Activated CD4-positive, alpha-beta T cell treated with anti-CD3 and anti-CD28 coated beads for 1 hour (primary cell): ENCODE measurements at places on chromosomes 1 and 21.
A peak's percentile ranks its signal among the peaks of the same experiment; 100 is the strongest.

GRCh38 chr1:13708380-13708982 is 8.5 kb downstream of the PRDM2 start:
- DNase-seq: no peak

GRCh38 chr1:109383854-109384253 is 13.9 kb downstream of the SORT1 start:
- DNase-seq: no peak

- DNase-seq: no peak
Measured at GRCh38 chr1:218480588-218481099, 135.5 kb downstream of the TGFB2 start.

- DNase-seq: peak; percentile 72
Measured at GRCh38 chr1:206784471-206784903, 12.2 kb upstream of the IL10 start.

DNA sequence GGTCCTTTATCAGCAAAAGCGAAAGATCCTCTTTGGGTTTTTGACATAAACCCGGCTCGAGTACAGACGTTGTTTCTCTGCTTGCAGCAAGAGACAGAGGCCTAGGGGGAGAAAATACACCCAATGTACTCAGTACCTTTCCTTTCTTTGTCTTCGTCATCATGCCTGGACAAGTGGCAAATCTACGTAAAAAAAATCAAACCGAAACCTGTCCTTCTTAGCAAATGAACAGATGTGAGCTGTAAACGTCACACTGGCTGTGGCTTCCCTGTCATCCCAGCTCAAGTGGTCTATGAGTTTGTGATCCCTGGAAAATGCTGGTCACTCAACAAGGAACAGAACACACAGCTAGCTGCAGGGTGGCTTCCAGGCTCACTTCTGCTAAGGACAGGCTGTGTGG is 39.9 kb downstream of the STPG1 start:
- no peak for DNase-seq

DNA sequence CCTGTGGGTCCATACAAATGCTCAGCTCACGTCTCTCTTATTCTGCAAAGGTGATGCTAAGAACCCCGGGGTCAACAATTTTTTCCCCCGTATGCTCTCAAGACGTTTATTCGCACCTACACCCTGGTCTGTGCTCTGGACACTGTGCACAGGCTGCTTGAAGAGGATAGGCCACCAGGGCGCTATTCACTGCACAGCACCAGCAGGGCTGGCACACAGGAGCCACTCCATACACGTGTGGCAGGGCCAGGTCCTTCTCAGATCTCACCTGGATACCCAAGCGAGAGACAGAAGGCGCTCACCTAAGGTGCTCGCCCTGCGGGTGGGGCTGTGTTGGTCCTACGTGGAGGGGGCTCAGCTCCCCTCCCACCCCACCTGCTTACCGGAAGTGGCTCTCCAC is 16.7 kb downstream of the TMEM63A start:
- DNase-seq: no peak

- no peak for DNase-seq
Measured at GRCh38 chr1:214547747-214548146, 3.7 kb downstream of the PTPN14 start.

DNA sequence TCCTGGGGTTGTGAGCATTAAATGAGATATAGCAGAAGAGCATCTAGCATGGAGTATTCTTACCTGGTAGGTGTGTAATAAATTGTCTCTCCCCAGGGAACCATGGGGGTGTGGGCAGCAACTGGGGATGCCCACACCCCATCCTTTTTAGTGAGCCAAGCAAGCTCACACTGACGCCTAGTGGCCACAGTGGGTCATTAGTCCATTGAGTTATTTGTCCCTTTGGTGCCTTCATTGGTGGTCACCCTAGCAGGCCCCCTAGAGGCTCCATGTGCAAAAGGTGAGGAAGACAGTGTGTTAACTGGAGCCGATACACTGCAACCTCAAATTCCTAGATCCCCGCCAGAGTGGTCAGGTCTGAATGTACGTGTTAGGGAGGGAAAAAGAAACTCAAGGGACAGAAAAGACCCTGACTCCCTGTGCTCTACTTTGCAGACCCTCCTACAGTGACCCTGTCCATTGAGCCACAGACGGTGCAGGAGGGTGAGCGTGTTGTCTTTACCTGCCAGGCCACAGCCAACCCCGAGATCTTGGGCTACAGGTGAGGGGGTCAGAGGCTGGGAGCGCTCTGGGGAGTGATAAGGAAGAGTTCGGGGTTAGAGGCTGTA is 93.3 kb upstream of the CD1D start:
- no peak for DNase-seq

DNA sequence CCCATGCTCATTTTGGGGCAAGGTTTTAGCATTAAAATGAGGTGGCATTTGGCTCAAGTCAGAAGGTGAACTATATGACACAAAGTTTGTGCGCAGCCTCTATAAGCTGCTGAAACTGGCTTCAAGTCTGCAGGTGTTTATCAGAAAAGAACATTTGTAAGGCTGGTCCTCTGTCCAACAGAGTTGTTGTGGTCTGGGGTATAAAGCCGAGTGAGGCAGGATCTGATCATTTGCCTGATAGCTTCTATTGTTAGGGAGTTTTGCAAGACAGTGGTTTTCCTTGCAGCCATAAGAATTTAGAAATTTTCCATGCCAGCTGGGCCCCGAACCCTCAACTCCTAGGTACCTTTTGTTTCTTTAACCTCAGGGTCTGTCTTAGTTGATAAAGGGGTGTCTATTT is 130.8 kb downstream of the PGBD5 start:
- DNase-seq: no peak

- DNase-seq: peak; percentile 38
Measured at GRCh38 chr1:38527373-38527966, 332.1 kb downstream of the RRAGC start.

DNA sequence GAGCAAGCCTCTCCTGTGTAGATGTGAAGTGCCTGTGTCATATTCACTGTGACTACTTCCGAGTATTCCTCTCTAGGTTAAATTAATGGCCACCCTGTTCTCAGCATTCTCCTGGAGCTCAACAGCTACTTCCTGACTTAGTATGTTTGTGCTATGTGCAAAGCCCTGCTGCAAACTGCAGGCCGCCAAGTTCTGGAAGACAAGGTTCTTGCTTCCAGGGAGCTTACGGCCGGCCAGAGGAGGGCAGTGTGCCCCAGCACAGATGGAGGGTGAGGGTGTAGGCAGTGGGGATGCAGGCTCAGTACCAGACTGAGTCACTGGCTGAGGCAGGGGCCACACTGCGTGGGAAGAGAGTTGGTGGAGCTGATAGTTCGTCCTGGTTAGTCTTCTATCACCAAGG is 43.2 kb downstream of the ELK4 start:
- no peak for DNase-seq

GRCh38 chr1:205488074-205488723 is 16.3 kb upstream of the CDK18 start:
- DNase-seq: no peak

GRCh38 chr1:66384258-66384921 is 149.6 kb upstream of the SGIP1 start:
- DNase-seq: no peak

- no peak for DNase-seq
Measured at GRCh38 chr1:61089741-61090140, 7.4 kb downstream of the NFIA start.

- no peak for DNase-seq
Measured at GRCh38 chr1:181033128-181033798, 520 bp upstream of the MR1 start.

- no peak for DNase-seq
Measured at GRCh38 chr1:201628490-201628889, 89.6 kb downstream of the NAV1 start.

GRCh38 chr1:231359113-231359512 is 21.0 kb downstream of the SPRTN start:
- no peak for DNase-seq

GRCh38 chr1:24109686-24110475 is 2.1 kb downstream of the MYOM3 start:
- DNase-seq: no peak

GRCh38 chr1:175150596-175151319 is 41.8 kb downstream of the KIAA0040 start:
- DNase-seq: no peak

DNA sequence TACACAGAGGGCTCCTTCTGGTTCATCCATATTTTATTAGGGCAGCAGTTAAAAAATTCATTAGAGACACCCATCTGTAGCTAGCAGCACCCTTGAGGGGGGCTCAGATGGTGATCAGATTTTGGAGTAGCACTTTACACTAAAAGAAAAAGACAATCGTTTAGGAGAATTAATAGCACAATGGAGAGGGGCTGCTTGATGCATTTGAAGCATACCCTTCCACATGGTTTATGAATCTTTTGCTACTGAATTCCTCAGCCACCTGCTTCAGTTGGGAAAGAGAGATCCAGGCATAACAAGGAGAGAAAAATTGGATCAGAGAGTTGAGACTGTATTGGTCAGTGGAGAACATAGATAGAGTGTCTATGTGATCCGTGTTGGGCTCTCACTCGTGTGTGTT is 54.4 kb downstream of the DISC1 start:
- no peak for DNase-seq

GRCh38 chr1:5914676-5915365 is 77.4 kb downstream of the NPHP4 start:
- no peak for DNase-seq

DNA sequence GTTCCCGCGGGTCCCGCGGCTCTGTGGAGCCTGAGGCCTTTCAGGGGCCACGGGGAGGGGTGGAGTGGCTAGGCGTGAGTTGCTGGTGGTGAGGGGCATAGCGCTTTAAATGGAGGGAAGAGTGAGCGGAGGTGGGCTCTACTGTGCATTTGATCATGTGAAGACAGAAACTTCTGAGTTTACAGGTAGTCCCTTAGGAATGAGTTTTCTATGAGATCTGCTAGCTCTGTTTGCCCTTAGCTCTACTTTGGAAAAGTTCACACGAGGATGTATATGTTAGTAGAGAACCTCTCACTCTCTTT is 593 bp downstream of the ST6GALNAC3 start:
- DNase-seq: no peak

DNA sequence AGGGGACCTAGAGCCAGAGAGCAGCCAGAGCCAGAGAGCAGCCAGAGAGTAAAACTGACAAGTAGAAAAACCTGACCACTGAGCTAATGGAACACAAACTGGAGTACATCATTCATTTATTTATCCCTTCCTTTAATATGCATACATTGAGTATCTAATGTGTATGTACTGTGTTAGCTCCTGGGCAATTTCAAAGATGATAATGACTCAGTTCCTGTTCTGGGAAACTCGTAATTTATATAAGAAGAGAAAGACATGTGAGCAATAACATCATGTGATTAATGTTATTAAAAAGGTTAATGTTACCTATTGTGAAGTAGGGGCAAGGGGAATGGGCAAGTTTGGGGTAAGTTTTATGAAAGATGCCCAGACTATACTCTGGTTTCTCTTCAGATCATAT is 199.9 kb downstream of the TNR start:
- DNase-seq: no peak

DNA sequence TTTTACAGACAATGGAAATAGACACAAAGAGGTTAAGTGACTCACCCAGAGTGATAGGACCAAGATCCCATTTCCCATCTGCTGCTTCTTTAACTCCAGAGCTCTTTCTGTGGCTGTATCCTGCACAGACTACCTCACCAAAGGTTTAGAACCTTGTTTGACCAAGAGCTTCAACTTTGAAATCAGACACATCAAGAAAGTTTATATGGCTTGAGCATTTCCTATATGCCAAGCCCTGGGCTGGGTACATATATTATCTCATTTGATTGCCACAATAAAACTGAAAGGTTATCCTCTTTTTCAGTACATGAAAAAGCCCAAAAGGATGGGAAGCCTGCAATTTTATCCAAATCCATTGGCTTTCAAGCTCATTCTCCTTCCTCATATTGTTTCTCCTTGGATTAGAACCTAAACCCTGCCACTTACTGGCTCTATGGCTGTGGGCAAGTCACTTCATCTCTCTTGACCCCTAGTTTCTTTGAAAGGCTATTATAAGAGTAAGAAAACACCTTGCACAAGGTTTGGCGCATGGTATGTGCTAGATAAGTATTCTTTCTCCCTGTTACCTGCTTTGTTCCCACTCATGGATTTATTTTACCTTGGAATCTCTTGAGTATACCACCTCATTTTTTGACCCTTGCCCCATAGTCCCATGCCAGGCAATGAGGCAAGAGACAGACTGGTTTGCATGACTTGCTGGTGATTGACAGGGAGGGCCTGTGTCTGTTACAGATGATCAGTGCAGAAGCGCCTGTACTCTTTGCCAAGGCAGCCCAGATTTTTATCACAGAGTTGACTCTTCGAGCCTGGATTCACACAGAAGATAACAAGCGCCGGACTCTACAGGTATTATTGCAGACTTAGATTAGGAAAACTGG is 34.5 kb upstream of the KCNQ4 start:
- DNase-seq: no peak

- no peak for DNase-seq
Measured at GRCh38 chr1:87104945-87105344, 190.5 kb downstream of the HS2ST1 start.

- no peak for DNase-seq
Measured at GRCh38 chr1:2584686-2585317, 1.8 kb upstream of the PRXL2B start.

DNA sequence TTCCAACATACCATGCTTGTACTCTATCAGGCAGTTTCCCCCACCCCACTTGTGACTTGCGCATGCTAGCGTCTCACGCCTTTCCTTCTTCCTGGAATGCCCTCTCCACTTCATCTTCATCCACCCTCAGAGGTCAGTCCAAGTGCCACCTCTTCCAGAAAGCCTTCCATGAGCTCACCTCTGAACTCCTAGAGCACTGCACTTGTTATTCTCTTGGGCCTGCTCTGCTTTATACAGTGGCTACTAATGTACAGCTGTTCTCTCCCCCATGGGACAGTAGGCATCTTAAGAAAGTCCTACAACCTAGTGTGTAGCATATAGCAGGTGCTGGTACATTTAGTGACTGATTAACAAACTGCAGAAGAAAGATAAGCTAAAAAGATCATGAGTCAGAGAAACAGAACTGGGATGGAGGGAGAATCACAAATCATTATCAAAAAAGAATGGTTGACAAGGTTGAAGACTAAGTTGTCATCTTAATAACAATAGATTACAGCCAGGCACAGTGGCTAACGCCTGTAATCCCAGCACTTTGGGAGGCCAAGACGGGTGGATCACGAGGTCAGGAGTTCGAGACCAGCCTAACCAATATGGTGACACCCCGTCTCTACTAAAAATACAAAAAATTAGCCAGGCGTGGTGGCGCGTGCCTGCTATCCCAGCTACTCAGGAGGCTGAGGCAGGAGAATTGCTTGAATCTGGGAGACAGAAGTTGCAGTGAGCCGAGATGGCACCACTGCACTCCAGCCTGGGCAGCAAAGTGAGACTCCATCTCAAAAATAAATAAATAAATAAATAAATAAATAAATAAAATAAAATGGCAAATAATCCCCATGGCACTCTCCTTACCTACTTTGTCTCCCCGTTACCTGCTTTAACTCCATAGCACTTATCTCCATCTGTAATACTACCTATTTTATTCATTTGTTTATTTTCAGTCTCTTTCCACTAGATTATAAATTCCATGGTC is 16.3 kb upstream of the TSPAN1 start:
- no peak for DNase-seq

DNA sequence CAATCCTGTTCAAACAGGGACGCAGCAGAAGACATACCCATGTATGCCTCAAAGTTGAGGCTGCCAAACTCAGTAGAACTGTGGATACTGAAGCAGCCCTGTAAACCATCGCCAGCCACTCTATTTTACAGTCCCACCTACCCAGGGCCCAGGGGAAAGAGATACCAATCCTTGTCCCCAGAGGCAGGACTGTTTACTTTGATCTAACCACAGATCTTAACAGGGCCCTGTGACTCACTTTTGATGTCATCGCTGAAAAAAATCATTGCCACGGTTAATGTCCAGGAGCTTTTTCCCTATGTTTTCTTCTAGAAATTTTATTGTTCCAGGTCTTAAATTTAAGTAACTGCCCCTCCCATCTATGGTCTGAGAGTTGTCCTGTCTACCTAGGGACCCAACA is 538.4 kb upstream of the NCAM2 start:
- no peak for DNase-seq

- DNase-seq: no peak
Measured at GRCh38 chr1:100868364-100868995, 26.2 kb downstream of the EXTL2 start.
